Mammary epithelial cell (primary cell): ENCODE measurements at places on chromosomes 13 and 19. TPM values are rescaled to one million over a fixed set of nuclear protein-coding genes. Genes with fewer than 3 reads are reported as not detected.
A peak's percentile ranks its signal among the peaks of the same experiment; 100 is the strongest.

Gene IGFL1
- total RNA-seq, result 1.7 and 8.7 TPM in 2 replicates

Gene NCAN
- not detected for total RNA-seq

Gene DNAAF3
- total RNA-seq, result 1.5 TPM

Gene BICRA
- 11.7 TPM for total RNA-seq

- peak; percentile 11 for DNase-seq
Observed at GRCh38 chr19:42683917-42684513, 56.3 kb downstream of the PSG3 start.

DNA sequence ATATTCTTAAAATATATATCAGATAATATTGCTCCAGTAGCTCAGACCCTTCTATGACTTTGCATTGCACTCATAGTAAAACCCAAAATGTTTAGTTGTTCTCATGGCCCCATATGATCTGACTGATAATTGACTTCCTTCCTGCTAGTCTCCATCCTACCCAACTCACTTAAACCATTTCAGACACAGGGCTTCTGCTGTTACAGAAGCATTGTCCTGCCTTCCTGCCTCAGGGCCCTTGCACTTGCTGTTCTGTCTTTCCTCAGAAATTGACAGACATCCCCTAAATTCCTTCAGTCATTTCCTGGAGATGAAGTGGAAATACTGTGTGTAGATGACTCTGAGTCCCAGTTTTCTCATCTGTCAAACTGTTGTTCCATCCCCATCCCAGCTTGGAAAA, 19.7 kb downstream of the FBXL12 start:
- DNase-seq, result no peak

GRCh38 chr13:107907065-107907805, 308.1 kb downstream of the LIG4 start:
- DNase-seq, result no peak

DNA sequence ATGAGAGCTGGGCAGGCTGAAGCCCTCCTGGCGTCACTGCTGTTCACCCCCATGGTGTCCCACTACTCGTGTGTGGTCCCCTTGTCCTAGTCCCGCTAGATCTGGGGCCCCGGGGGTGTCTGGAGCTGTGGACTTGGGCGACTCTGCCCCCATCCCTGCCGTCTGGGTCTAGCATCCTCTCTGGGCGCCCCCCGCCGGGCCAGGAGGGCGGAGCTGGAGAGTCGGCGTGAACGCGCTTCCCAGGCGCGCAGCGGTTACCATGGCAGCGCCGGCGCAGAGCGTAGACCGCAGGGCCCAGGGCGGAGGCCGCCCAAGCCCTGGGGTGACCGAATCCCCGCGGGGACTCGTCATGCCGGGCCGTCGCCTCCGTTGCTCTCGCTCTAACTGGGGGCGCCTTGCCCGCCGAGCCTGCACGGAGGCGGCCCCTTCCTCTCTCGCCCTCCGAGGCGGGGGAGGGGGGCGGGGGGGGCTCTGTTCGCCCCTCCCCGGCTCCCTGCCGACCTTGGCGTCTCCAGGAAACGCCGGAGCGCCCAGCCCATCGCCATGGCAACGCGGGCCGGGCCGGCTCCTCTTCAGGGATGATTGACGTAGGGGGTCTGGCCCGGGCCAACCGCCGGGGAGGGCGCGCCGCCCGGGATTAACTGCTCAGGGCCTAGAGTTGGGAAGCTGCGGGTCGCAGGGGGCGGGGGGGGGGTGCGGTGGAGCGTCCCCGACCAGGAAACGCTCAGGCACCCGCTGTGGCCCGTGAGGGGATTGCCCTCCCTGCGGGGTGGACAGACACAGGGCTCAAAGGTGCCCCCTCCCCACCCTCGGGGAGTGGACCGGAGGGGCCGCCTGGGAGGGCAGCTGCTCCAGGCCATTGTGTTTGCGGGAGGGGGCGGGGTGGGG, 8.9 kb downstream of the ISYNA1 start:
- DNase-seq, result no peak
